ENCODE measurements at places on chromosomes 5 and 9. TPM values are rescaled to one million over a fixed set of nuclear protein-coding genes. Genes with fewer than 3 reads are reported as not detected.
A peak's percentile ranks its signal among the peaks of the same experiment; 100 is the strongest.

Gene SARDH
- 52.5 TPM for total RNA-seq

- DNase-seq, result no peak
These were observed 79.1 kb upstream of the ALDH1B1 start for GRCh38 chr9:38313421-38313820.

DNA sequence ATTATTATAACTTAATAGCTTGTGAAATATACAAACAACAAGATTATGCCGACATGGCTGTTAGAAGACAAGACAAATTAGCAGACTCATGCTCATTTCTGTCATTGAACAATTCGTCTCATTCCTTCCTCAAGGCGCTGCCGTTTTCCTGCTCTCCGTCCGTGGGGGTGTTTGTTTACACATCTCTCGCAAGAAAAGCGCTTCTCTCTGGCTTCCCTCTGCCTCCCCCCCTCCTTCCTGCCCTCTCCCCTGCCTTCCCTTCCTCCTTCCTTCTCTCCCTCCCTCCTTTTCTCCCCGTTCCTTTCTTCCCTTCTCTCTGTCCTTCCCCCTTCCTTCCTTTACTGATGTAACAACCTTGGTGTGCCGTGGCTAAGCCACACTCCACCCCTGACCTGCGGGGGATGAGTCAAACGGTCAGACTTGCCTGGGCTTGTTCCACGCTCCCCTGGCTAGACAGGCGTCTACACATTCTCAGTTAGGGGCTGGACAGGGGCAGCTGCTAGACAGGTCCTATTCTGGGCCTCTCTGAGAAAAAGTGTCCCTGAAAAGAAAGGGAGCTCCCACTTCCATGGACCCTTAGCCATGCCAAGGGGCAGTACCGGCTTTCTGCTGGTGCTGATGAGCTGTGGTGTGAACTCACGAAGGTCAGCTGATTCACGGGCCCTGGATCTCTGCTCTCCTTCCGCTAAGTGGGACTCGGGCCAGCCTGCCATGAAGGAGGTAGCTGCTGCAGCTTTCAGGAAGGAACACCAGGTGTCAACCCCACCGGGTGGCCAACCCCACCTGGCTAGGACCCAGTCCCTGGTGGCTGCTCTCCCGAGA lies 32.0 kb upstream of the SPTLC1 start:
- peak; percentile 99 for DNase-seq

DNA sequence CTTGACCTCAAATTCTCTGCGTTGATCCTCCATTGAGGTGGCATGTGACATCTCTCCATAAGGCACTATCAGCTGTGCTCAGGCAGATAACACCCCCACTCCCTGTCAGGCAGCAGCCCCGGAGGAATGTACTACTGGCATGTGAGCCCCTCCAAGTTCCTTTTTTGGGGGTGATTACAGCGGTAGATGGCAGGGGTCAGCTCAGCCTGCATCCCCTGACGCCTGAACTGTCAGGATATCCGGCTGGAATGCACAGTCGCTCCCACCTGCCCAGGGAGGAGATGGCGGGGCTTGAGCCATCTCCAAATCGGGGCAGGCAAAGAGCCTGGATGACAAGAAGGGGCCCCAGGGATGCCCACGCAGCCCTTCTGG lies 40.8 kb downstream of the FAM78A start:
- no peak for DNase-seq

GRCh38 chr5:78526049-78526525 lies 122.5 kb downstream of the LHFPL2 start:
- DNase-seq, result peak; percentile 93

DNA sequence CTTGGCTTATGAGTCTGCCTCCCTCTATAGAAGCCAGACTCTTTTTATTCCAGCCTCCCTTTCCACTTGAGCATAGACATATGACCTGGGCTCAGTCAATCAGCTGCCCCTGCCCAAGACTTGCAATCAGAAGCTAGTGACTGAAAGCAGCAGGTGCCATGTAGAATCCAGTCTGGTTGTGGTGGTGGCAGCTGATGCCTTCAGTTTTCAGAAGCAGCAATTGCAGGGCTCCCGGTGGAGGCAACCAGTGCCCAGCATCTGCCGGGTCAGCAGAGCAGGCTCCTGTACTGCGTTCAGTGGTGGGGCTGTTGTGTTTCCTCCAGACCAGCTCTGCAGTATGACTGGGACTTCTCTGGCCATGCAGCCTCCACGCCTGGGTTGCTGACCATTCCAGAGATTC lies 53.9 kb upstream of the PALM2AKAP2 start:
- DNase-seq, result peak; percentile 91

Gene BHMT
- total RNA-seq, result not detected

GRCh38 chr5:137320056-137321045 lies 178.8 kb downstream of the SPOCK1 start:
- DNase-seq, result peak; percentile 65

DNA sequence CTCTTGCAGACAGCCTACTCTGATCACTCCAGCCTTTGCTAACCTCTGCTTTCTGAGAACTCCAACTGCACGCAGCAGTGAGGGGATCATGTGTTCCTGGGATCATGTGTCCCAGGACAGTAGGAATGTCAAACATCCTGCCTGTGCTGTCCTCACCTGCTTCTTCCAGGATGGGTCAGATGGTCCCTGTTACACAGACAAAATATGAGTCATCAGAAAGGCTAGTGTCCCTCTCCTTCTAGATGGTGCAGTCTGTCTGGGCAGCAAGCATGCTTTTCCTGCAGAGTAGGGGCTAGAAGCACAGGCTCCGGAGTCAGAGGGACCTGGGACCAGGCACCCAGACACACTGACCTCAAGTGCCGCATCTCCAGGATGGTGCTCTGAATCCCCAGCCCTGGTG lies 20.1 kb upstream of the SLC25A48 start:
- DNase-seq, result no peak

Gene IL7R
- total RNA-seq, result 7.3 TPM

DNA sequence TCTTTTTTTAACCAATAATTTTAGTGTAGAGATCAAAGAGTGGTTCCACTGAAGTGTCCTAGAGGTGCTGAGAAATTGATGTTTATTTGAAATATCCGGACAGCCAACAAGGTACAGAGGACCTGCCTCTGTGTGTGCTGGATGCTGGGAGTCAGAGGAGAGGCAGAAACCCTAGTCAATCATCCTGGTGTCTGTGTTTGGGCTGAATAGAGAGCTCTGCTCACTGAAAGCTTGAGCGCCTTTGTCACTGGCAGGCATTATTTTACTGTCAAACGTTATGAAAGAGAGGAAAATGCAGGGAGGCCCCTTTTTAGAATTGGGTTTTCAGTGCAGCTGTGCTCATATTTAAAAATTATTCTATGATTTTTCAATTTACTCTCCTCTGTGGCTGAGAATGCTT lies 480.3 kb upstream of the TYRP1 start:
- no peak for DNase-seq

DNA sequence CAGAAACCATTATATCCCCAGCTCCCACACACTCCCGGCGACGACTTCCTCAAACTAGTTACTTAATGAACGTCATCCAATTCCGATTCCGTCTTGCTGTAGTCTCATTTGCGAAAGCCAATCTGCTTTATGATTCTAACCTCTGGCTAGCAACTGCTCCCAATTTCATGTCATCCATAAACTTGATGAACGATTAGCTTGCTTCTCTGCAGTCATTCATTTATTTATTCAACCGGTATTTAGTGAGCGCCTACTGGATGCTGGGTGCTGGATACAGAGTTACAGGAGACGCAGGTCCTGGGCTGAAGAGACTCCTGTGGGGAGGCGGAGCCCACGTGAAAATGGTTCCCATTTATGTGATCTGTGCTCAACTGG lies 46.2 kb downstream of the TSPAN17 start:
- DNase-seq, result peak; percentile 6

Gene BARX1
- not detected for total RNA-seq

DNA sequence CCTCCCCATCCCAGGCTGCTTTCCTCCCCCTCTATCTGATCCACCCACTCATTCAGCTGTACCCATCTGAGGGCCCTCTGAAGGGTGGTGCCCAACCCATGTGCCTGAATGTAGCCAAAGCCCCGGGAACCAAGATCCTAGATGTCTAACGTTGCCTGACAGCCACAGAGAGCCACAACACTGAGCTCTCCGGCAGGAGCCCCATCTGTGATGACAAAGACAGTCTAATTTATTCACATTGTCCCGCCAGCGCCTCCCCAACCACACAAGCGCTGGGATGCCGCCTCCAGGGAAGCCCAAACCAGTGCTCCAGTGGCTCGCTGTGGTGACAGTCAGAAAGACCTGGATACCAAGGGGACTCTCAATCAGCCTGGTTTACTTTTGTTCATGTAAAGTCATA lies 8.4 kb downstream of the IGFBPL1 start:
- no peak for DNase-seq

DNA sequence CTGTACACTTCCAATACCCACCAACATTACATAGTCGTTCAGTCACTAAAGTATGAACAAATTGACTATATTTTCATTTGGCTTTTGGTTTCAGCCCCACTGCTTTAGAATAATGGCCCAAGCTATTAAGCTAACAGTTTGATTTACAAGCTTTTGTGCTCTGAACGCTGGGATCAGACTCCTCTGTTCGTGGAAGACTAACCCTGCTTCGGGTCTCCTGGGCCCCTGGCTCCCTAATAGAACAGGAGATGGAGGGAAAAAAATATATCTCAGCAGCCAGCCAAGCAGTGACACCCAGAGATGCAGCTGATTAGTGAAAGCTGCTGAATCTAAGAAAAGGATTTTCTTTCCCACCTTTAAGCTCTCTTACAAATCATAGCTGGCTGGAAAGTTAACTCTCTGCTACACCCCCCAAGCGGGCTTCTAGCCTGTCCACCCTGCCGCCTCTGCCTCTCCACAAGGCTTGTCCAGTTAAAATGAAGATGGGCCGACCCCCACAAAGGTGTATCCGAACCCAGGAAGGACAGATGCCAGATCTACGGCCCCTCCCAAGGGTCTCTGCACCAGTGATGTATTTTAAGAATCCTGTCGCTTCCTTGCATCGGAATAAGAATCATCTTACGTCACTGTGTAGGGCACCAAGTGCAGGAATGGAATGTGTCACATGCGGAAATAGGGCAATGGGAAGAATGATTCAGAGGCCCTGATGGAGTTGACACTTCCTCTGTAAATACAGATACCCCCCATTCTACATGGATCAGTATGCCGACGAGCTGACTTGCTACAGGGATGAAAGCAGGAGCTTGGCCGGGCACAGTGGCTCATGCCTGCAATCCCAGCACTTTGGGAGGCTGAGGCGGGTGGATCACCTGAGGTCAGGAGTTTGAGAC lies 33.4 kb upstream of the BARHL1 start:
- no peak for DNase-seq

- DNase-seq, result no peak
These were observed 44.3 kb downstream of the CYSTM1 start for GRCh38 chr5:140219068-140219991.

Gene NFX1
- total RNA-seq, result 23.4 TPM

- no peak for DNase-seq
These were observed 136.9 kb downstream of the OLFM1 start for GRCh38 chr9:135224286-135224877.

DNA sequence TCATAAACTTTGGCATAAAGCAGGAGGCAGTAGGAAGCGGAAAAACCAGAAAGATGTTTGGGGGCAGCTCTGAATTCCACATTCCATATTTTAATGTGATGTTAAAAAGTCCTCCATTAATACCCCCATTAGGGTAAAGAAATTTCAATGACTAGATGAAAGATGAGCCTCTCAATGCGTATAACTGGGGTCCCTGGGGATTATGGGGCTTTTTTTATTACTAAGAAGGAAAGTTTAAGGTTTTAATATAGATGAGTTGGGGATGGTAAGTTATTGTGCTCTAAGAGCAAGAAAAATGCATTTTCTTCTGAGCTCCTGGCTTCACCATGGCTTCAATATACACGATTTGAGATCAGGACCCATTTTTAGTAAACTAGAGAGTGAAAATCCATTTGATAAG lies 321.9 kb downstream of the CDK5RAP2 start:
- no peak for DNase-seq

DNA sequence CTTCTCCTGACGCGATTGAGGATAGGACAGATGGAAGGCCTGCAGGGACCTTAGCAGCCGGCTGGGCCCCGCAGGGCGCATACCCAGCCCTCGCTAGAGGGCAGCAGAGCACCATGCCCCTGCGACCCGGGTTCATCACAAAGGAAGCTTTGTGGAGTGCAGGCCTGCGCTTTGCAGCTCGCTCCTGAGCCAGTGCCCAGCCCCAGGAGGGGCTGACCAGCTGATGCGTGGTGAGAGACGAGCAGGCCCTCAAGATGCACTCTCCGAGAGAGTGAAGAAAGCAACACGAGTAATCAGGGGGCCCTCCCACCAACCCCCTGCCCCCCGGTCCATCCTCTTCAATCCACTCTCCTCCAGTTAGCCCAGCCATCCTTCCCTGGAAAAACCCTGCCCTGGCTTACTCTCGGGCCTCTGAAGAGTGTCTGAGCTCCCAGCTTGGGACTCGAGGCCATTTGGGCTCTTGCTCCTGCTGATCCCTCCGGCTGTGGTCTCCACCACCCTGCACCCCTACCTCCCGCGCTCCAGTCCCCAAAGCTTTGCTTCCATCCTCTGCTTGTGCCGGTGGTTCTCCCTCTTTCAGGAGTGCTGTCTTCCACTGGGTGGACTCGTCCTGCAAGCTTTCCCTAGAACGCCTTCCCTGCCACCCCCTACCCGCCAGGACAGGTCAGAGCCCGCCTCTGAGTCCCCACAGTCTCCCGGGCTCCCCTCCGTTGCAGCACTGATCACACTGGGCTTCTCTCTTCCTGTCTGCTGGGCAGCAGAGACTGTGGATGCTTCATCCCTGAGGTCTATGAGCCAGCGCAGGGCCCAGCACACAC lies 9.1 kb upstream of the KIF12 start:
- peak; percentile 60 for DNase-seq

DNA sequence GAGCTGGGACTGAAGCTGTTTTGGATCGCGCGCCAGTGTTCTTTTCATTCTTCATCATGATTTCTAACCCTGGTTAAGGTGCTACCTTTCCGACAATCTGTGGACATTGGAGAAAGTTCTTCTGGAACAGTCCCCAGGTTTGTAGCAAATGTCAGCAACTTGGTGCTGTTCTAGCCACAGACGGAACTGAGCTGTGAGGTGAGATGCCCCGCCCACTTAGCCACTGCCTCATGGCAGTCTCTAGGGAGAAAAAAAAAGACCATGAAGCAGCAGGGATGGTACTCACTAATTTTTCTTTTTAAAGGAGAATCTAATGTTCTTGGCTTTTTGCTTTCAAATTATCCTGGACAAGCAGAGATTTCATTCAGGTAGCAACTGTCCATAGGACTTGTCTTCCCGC lies 72.1 kb upstream of the STK32A start:
- no peak for DNase-seq

- no peak for DNase-seq
These were observed 153.7 kb upstream of the ADCY2 start for GRCh38 chr5:7242118-7242710.

- DNase-seq, result no peak
These were observed 30.4 kb downstream of the KCNIP1 start for GRCh38 chr5:170534177-170534576.

Gene C9orf43
- 0.19 TPM for total RNA-seq

Gene PIGO
- 23.7 TPM for total RNA-seq

- DNase-seq, result no peak
These were observed 450.4 kb upstream of the NMUR2 start for GRCh38 chr5:152855441-152855840.

Data from LHCN-M2 (cell line).